ENCODE measurements at places on chromosomes 6 and 20.

- no peak for DNase-seq
Observed at GRCh38 chr6:13331516-13332348, 3.4 kb upstream of the TBC1D7 start.

GRCh38 chr20:44018259-44018941 is 103.7 kb downstream of the TOX2 start:
- peak; percentile 85 for DNase-seq

DNA sequence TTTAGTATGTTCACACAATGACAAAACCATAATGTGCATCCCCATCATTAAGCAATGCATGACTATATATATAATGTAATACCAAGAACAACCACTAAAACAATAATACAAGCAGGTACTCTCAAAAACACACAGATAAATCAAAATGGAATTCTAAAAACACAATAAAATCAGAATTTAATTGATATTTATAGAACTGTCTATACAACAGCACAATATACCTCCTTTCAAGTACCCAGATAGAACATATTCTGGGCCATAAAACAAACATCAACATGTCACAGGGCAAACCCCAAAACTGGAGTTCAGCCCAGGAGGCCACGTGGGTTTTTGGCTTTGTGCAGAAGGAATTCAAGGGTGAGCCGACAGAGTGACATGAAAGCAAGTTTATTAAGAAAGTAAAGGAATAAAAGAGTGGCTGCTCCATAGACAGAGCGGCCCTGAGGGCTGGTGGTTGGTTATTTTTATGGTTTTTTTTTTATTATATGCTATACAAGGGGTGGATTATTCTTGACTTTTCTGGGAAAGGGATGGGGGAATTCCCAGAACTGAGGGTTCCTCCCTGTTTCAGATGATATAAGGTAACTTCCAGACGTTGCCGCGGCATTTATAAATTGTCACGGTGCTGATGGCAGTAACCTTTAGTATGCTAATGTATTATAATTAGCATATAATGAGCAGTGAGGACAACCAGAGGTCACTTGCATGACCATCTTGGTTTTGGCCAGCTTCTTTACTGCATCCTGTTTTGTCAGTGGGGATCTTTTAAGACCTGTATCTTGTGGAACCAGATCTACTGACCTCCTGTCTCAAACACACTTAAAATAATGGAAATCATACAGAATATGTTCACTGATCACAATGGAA is 5.6 kb downstream of the RAB23 start:
- no peak for DNase-seq

GRCh38 chr6:43990275-43990626 is 137.0 kb downstream of the MRPL14 start:
- peak; percentile 77 for DNase-seq

DNA sequence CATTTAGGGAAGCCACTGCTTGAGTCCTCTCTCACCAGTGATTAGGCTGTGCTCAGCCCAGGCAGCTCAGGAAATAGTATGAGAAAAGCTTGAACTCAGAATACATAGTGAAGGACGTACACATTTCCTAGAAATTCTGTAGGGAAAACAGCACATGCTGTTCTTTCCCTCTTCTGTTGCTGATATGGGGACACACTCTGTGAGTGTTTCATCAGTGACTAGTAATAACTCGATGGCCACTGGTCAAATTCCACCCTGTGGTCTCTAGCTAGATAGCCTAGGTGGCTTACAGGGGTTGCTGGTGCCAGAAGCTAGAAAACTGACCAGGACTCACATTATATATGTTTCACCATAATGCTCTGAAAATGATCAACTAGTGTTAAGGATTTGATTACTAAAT is 259.8 kb upstream of the SOX4 start:
- DNase-seq = no peak

GRCh38 chr6:139080255-139080920 is 51.8 kb downstream of the ABRACL start:
- DNase-seq = peak; percentile 58

DNA sequence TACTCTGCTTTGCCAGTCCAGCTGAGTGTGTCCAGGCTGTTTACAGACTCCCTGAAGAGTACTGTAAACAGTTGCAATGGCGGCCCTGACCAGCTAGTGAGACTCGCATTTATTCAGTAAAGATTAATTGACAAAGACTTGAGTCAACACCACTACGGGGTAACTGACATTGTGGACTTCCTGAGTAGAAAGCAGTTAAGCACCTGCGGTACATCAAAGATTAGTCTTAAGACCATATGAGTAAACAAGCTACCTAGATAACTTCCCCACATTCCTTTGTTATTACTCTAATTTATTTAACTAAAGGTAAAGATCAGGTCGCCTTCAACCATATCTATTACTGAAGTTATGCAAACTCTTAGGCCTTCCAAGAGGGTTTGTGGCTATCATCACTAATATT is 12.6 kb downstream of the VPS52 start:
- no peak for DNase-seq

DNA sequence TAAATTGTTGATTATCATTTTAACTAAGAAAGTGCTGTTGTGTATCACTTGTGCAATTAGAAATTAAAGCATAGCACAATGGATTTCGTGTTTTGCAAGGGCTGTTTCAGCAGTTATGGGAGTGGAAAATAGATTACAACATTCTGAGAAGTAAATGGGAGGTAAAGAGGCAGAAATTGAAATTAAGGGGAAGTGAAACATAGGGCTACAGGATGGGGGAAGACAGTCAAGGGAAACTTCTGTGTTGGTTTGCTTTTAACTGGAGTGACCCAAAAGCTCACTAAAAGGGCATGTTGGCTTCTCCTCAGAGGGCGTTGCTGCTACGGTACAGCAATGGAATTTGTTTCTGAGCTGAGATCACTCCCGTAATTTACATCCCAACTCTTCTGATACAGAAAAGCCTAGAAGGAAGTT is 147.5 kb downstream of the BCAS1 start:
- no peak for DNase-seq

DNA sequence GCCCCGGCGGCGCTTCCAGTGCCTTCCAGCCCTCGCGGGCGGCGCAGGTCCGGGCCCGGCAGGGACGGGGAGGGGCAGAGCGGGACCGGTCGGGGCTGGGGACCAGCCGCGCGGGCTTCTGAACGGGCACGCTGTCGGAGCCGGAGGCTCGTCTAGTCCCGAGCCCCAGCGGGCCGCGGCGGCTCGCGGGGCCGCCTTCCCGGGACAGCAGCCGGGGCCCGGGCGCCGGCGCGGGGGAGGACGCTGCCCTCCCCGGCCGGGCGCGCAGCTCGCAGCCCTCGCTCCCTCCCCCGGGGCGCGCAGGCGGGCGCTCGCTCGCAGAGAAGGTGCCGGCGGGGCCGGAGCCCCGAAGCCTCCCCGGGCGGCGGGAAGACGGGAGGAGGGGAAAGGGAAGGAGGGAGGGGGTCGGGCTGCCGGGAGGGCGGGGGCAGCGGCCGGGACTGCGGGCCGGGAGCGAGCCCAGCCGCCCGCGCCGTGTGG is 696 bp upstream of the SIRPA start:
- peak; percentile 90 for DNase-seq

GRCh38 chr6:70985156-70985555 is 28.3 kb upstream of the B3GAT2 start:
- no peak for DNase-seq

DNA sequence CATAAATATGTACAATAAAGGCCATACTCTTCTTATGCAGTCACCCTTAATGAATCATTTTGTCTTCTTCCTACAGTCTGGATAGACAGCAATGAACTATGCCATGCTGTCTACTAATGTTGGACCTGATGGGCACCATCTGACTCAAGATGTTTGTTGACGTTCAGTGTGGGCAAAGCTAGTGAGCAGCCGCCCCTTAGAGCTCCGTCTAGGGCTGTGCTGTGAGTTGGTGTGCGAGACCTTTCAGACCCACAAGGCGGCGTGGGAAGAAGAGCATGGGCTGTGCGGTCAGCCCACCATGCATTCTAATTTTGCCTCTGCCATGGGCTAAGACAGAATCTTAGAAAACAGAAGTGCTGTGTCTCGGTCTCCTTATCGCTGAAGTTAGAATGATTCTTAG is 829.4 kb downstream of the QKI start:
- DNase-seq = no peak

DNA sequence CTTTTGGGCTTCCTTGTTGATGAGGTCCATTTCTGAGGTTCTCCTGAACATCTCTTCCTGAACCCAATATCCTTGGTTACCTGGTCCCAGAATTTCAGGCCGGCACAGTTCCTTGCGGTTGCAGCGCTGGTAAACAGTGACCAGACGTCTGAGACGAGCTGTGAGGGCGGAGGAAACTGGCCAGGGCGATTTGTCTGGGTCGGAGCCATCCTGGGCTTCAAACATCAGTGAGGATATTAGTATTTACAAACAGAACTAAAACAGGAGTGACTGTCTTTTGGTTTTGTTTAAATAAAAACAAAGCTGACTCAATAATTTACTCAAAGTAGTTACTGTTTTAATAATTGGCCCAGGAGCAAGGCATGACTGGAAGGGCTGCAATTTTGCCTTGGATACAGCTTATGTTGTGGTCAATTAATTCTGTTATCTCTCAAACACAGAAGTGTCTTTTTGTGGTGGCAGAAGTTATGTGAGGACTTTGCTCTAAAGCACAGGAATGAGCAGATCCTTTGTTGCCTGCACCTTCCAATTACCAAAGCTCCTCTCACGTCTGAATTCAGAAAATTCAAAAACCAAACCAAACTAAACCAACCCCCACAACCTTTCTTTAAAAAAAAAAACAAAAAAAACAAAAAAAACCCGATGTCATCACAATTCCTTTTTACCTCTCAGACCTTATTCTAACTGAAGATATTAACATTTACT is 58.7 kb upstream of the EMILIN3 start:
- no peak for DNase-seq

DNA sequence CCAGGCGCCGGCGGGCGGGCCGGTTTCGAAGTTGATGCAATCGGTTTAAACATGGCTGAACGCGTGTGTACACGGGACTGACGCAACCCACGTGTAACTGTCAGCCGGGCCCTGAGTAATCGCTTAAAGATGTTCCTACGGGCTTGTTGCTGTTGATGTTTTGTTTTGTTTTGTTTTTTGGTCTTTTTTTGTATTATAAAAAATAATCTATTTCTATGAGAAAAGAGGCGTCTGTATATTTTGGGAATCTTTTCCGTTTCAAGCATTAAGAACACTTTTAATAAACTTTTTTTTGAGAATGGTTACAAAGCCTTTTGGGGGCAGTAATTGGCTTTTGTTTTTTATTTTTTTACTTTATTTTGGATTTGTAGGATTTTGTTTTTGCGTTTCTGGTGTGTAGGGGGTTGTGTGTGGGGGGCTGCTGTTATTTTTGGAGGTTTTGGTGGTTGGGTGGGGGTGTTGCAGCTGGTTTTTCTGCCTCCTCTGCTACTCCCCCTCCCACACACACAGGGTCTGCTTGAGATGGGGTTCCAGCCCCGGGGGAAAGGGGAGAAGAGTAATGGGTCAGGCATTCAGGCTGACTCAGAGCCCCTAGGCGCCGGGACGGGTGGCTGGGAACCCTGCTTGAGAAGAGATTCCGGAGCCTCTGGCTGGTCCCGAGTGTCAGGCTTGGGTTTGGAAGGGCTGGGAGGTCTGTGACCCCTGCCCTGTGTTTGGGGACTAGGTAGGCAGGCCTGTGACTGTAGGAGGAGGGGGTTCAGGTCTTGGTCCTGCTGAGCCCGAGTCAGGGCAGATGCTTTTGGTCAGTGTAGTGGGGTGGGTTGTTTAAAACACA is 2.0 kb downstream of the CEBPB start:
- DNase-seq = peak; percentile 92

DNA sequence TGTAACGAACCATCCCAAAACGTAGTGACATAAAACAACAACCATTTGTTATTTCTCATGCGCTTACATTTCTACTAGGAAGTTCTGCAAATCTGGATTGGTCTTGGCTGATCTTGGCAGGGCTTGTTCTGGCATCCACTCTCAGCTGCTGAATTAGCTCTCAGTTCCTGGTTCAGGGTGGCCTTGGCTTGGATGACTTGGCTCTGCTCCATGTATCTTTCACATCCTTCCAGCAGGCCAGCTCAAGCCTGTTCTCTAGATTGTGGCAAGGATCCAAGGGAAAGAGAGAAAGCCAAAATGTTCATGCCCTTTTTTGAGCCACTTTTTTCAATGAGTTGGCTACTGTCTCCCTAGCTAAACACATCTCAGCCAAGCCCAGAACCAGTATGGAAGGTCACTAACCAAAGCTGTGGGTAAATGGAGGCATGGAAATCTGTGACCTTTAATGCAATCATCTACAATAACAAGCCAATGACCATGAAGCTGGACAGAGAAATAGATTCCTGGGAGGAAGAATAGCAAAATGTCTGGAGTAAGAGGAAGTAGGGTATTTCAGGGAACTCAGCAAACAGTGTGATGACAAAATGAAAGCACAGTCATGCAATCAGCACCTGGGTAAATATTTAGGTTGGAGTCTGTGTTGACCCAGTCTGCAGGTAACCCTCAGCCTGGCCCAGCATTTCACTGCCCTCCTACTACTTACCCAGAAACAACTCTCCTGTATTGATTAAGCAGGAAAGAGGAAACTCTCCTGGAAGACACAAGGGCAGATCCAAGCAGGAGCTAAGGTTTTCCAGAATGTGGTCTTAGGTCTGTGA is 32.7 kb upstream of the SNAP25 start:
- DNase-seq = no peak

DNA sequence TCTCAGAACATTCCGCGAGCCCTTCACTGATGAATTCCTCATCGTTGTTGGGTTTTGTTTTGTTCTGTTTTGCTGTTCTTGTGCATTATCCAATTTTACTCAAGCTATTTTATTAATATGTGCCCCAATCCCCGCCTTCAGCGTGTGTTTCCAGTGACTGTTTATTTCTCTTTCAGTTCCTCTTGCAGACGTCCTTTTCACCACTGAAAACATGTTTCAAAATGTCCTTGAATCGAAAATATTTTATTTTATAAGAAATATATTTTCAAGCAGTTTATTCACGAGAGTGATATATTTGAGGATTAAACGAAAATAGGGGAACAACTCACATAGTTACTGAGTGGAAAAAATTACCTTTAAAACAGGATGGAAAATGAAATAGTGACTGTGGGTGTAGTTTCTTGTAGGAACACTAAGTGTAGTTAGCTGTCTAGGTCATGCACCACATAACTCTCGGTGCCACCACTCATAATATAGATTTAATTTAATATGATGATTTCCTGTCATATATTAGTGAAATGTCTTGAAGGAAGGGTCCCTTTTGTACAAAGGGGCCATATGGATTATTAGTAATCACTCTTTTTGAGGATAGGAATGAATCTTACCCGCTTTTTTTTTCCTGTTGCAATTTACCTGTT is 45.3 kb upstream of the HDDC2 start:
- no peak for DNase-seq

DNA sequence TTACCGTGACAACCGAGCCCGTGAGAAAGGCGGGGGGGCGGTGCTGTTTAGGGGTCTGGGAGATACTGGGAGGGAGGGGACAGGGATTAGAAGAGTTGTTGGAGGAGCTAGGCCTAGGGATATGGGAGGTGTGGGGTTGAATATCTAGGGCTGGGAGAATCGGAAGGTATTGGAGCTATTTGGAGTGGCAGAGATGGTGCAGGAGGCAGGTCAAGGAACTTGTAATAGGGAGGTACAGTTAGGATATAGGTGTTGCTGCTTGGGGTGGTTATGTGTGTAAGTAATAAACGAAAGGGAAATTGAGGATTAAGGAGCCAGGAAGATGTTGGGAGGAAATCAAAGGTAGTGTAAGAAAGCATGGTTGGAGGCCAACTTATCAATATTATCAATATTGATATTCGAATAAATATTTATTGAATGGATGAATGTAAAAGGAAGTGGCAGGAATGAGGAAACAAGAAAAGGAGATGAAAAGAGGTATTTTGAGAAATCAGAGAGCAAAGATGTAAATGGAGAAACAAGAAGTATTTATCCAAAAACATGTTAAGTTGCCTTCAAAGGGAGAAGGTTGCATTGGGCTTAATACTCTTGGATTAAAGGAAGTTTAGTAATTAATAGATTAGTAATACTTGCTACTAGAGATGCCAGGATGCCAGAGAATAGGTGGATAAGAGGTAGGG is 602 bp downstream of the PPP1R11 start:
- no peak for DNase-seq
